ENCODE measurements at places on chromosomes 12 and 14.

DNA sequence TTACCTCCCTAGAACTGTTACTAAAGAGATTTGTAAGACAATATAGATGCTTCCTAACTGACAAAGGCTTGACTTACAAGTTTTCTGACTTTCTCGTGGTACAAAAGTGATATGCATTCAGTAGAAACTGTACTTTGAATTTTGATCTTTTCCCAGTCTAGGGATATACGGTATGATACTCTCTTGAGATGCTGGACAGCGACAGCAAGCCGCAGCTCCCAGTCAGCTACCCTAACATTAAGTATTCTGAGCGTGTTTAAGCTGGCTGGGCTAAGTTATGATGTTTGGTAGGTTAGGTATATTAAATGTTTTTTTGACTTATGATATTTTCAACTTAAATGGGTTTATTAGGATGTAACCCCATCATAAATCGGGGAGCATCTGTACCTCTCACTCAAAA, 55.2 kb upstream of the CDKL1 start:
- no peak for DNase-seq

GRCh38 chr14:73203527-73203926, 33.8 kb upstream of the PAPLN start:
- DNase-seq, result no peak

- DNase-seq, result no peak
These were observed 45.5 kb downstream of the CHST11 start for GRCh38 chr12:104502217-104502616.

DNA sequence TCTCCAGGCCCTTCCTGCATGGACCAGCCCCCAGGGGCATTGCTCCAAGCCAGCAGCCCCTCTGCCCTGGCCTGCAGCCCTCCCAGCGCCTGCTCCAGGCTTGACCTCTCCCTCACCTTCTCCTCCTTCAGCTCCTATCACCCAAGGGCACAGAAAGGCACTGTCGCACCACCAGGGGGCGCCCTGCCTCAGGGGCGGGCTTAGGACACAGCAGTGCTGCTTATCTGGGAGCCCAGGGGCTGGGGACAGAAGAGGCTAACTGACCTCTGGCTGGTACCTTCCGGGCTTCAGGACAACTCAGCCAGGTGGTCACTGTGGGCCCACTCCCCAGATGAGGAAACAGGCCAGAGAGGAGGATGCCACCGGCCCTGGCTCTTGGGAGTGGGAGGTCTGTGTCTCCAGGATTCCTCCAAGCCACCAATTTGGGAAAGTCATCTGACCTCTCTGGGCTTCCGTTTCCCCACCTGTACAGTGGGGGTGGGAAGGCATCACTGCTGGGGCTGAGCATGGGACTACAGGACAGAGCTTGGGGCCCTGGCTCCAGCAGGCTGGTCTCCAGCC, 25.3 kb upstream of the GPR132 start:
- peak; percentile 88 for DNase-seq

DNA sequence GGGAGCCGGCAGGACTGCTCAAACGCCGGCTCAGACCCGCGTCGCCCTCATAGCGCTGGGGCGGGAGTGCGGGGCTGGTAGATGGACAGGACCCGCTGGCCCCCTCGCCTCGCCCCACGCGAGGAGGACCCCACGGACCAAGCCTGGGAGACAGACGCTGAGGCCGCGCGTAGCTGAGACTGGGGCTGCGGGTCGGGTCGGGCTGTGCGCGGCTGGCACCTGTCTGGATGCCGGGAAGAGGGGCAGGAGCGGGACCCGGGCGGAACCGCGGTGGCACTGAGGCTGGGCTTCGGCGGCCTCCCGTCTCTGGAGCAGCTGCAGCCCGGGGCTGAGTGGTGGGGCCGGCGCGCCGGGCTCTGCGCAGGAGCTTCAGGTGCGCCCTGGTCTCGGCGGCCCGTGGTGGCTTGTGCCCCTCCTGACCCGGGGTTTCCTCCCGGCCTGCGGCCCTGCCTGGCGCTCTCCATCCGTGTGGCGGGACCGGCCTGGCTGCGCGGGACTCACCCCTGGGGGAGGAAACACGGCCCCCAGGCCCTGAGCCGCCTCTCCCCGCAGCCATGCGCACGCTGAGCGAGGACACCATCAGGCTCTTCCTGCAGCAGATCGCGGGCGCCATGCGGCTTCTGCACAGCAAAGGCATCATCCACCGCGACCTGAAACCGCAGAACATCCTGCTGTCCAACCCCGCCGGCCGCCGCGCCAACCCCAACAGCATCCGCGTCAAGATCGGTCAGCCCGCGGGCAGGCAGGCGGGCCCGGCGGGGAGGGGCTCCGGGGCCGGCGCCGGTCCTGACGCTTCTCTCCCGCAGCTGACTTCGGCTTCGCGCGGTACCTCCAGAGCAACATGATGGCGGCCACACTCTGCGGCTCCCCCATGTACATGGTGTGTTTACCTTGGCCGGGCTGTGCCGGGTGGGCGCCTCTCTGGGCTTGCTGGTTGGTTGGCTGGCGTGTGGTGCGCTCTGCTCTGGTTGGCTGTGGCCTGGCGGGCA, 14.0 kb downstream of the ULK1 start:
- DNase-seq, result no peak

DNA sequence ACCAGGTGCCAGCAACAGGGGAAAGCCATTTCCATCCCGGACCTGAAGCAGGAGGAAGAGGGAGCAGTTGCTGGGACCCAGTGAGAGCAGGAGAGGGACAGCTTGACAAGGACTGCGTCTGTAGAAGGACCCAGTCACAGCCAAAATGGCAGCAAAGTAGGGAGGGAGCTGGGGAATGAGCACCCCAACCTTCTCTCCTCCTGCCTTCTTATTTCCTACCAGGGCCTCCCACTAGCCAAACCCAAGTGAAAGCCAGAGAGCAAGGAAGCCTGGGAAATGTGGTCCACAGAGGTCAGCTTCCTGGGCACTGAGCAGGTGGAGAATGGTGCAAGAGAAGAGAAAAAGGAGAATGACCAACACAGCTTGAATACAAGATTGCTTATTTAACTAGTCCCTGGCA, 108.5 kb upstream of the MYL2 start:
- no peak for DNase-seq

DNA sequence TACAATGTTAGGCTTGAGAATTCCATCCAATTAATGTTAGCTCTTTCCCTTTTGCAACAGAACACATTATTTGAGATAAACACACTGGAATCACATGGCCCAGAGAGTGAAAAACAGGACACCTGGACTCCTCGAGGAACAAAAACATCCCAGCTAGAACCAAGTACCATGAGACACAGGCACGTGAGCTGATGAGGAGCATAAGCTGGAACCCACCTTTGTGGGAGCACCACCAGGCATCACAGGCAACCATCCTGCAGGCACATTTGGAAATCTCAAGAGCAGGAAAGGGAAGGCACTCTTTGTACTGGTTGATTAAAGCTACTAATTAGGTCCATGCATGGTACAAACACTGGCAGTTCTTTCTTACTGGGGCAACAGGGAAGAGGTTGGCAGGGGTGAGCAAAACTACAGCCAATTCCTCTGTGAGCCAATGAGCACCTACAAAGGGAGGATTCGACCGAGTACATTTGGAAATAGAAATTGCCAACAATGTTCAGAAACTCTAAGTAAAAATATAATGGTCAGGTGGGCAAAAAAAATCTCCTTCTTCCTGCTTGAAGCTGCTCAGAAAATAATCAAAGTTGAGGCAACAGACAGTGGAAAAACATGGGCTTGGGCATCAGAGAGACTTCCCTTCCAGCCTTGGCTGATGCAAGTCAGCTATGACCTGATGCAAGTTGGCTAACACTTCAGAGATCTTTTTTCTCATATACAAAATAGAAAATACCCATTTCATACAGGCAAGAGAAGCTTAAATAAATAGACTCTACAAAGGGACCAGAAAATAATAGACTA, 216.7 kb downstream of the NUAK1 start:
- no peak for DNase-seq

DNA sequence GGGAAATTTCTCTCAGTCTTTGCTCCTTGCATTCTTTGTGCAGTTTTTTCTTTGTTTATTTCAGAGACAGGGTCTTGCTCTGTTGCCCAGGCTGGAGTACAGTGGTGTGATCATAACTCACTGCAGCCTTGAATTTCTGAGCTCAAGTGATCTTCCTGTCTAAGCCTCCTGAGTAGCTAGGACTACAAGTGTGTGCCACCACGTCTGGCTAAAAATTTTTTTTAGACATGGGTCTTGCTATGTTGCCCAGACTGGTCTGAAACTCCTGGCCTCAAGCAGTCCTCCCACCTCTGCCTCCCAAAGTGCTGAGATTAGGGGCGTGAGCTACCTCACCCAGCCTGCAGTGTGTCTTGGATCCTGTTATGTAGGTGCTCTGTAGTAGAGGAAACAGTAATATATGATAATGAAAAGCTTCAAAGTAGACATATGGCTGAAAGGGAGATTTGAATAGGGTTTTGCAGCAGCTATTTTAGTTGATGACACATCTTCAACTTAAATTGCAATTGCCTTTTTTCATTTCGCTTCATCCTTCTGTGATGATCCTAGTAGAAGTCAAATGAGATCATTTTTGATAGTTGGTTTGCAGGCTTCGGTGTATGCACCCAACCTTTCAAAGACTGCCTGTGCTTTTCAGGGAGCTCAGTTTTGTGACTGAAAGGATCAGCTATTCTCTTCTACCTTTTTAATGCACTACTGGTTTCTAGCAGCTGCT, 75.4 kb downstream of the FUT8 start:
- DNase-seq, result no peak

DNA sequence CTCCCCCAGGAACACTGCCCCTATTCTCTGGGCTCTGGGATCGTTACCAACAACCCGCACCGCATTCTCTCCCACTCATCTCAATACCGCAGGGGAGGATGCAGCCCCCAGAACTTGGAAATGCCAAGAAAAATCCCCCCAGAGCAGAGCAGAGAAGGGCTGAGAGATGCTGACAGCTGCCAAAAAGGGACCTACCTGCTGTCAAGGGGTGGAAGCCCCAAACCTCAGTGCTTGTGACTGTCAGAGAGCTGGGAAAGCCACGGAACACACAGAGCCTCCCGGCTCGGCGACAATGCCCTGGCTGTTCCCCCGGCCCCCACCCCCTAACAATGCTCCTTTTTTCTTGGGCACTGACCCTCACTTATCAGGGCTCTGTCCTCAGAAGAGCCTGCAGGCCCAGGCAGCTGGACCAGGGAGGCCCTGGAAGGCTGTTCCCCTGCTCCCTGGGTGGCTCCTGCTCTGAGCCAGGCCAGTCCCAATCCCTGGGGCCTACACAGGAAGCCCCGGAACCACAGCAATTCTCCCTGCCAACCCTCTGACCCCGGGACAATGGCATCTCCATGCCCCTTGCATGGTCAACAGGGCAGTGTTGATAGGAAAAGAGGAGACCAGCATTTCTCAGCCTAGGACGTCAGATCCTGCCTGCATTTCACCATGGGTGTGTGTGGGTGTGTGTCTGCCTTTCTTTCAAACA, 78.9 kb downstream of the ITPK1 start:
- DNase-seq, result no peak

- no peak for DNase-seq
These were observed 25.5 kb downstream of the GXYLT1 start for GRCh38 chr12:42119085-42119633.

- DNase-seq, result no peak
These were observed 24.0 kb upstream of the SLC38A1 start for GRCh38 chr12:46292754-46293402.

DNA sequence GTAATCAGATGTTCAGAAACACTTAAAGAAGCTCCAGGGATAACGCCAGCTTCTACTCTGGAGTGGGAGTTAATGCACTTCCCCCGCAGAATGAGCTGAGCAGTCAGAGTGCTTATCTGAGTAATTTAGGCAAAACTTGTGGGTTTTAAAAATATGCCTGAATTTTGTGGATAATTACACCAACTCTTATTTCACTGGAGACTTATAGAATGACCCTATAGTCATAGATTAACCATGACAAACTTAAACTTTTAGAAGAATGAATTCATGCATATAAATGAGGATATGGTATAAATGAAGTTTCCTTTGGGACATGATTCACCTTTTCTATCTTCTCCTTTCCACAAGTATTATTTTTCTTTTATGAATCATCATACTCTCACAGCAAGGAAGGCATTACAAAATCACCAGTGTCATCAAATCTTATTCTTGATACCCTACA, 241.1 kb upstream of the FBXO33 start:
- DNase-seq, result no peak

GRCh38 chr12:50529345-50529744, 24.6 kb downstream of the DIP2B start:
- DNase-seq, result no peak

GRCh38 chr12:31479516-31480210, 111.3 kb downstream of the DENND5B start:
- DNase-seq, result no peak

- no peak for DNase-seq
These were observed 206.9 kb upstream of the SLC38A2 start for GRCh38 chr12:46579474-46579873.

DNA sequence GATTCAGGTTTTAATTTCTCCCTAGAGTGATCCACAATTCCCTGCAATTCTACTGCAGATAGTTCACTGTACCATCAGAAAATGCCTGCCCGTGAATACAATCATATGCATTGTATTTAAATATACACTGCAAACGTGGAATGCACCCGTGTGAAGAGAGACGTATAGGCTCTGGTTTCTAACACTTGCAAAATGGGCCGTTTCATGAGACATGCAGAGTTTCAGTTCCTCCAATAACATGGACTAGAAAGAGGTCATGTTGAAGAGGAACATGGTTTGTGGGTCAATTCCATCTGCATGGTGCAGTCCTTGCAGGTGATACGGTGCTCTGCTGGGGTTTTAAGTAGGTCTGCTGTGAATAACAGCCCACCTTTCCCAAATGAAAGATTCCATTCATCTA, 373.3 kb downstream of the TMEM132D start:
- no peak for DNase-seq

DNA sequence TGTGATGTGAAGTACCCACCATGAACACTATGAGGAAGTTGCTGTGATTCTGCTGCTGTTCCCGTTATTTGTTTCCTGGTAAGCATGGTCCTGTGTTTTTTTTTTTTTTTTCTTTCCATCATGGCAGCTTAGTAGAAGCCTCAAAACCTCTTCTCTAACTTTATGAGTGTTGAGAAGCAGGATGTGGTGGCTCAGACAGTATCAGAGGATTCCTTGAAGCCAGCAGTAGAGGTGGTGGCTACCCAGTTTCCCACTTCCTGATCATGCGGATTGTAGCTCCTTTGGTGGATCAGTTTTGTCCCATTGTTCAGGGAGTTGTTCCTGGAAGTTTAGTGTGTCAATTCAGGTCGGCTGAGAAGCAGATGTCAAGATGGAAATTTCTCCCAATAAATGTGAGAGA, 175.8 kb downstream of the ATP23 start:
- DNase-seq, result no peak

DNA sequence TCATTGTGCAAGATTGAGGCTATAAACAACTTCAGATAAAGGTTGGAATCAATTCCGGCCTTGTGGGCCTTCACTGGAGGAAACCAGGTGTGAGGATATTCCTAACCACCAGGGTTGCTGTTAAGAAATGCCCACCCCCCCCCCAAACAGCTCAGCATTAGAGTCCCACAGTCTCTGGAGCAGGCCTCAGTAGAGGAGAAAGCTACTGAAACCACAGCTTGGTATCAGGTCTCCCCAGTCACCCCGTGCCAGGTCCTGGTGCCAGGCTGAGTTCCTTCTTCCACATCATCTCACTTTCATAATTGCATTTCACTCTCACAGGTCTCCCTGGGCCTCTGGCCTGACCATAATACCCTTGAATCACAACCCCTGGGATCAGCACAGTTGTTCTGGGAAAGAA, 12.5 kb downstream of the GALNT6 start:
- DNase-seq, result no peak

- no peak for DNase-seq
These were observed 37.3 kb upstream of the DIP2B start for GRCh38 chr12:50467439-50467838.

Data from memory B cell (primary cell).